Lung (tissue), 17 donors: ENCODE measurements at places on chromosomes 16 and 17. TPM values are rescaled to one million over a fixed set of nuclear protein-coding genes. Genes with fewer than 3 reads are reported as not detected.

DNA sequence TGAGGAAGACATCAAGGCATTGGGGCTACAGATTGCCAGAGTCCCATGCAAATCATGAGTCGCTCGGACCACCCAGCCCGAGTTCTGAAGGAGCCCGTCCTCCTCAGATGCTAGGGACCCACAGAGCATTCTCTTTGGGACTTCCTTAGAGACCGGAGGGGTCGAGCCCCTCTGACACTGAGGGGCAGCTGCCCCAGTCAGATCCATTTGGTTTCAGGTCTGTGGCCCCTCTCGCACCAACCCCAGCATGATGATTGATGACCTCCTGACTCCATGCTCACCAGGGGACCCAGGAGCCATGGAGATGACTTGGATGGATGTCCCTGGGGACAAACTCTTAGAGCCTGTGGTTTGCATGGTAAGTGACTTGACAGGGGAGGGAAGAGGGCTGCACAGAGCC, 8.0 kb downstream of the PDF start:
- no peak overlapping the region for H3K27ac ChIP-seq
- DNase-seq: no peak
- no peak overlapping the region for H3K4me3 ChIP-seq
- H3K36me3 ChIP-seq: peaks cover 70% of the 10 kb centered on the region

DNA sequence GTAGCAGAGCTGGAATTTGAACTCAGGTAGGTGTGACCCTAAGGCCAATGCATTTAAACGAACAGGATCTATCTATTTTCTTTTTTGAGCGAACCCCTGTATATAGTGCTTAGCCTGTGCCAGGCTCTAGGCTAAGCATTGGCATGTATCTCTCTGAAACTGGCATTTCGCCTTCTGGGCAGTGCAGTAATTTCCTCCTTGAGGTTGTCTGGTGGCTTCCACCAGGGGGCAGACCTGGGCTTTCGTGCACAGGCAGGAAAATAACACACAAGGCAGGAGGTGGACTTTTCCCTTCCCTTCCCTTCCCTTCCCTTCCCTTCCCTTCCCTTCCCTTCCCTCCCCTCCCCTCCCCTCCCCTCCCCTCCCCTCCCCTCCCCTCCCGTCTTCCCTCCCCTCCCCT, 34.4 kb upstream of the PRKCB start:
- DNase-seq: peak; percentile 72
- no peaks in the 10 kb centered on the region for H3K36me3 ChIP-seq
- H3K27ac ChIP-seq: no peak overlapping the region
- no peak overlapping the region for H3K4me3 ChIP-seq

GRCh38 chr17:47641202-47641601, 8.5 kb upstream of the KPNB1 start:
- no peak overlapping the region for H3K4me3 ChIP-seq
- H3K27ac ChIP-seq: no peak overlapping the region
- no peaks in the 10 kb centered on the region for H3K4me1 ChIP-seq
- no peaks in the 10 kb centered on the region for H3K27me3 ChIP-seq
- DNase-seq: no peak

- H3K4me1 ChIP-seq: peaks cover 57% of the 10 kb centered on the region
- no peak overlapping the region for H3K4me3 ChIP-seq
- peak; percentile 85 for DNase-seq
- no peaks in the 10 kb centered on the region for H3K27me3 ChIP-seq
These were observed 283.1 kb downstream of the SEC14L1 start for GRCh38 chr17:77423589-77424451.

The EPOP gene
- polyA plus RNA-seq: 1.6 TPM

The TMED6 gene
- polyA plus RNA-seq: 0.32 TPM

The GINS2 gene
- polyA plus RNA-seq: 1.6 TPM

GRCh38 chr16:35463358-35463757, 2003.9 kb downstream of the TP53TG3F start:
- no peak overlapping the region for H3K27ac ChIP-seq
- H3K4me3 ChIP-seq: no peak overlapping the region
- no peak for DNase-seq
- H3K36me3 ChIP-seq: no peaks in the 10 kb centered on the region
- H3K4me1 ChIP-seq: no peaks in the 10 kb centered on the region

GRCh38 chr17:83099570-83100181, 20.3 kb downstream of the METRNL start:
- H3K36me3 ChIP-seq: peaks cover 6% of the 10 kb centered on the region
- H3K4me1 ChIP-seq: peaks cover 33% of the 10 kb centered on the region
- H3K27ac ChIP-seq: no peak overlapping the region
- no peaks in the 10 kb centered on the region for H3K27me3 ChIP-seq

GRCh38 chr17:82349287-82349701, 9.8 kb upstream of the TEX19 start:
- no peak overlapping the region for H3K4me3 ChIP-seq
- H3K4me1 ChIP-seq: no peaks in the 10 kb centered on the region
- H3K27me3 ChIP-seq: no peaks in the 10 kb centered on the region

The SLFN12 gene
- polyA plus RNA-seq: 3.7 TPM

DNA sequence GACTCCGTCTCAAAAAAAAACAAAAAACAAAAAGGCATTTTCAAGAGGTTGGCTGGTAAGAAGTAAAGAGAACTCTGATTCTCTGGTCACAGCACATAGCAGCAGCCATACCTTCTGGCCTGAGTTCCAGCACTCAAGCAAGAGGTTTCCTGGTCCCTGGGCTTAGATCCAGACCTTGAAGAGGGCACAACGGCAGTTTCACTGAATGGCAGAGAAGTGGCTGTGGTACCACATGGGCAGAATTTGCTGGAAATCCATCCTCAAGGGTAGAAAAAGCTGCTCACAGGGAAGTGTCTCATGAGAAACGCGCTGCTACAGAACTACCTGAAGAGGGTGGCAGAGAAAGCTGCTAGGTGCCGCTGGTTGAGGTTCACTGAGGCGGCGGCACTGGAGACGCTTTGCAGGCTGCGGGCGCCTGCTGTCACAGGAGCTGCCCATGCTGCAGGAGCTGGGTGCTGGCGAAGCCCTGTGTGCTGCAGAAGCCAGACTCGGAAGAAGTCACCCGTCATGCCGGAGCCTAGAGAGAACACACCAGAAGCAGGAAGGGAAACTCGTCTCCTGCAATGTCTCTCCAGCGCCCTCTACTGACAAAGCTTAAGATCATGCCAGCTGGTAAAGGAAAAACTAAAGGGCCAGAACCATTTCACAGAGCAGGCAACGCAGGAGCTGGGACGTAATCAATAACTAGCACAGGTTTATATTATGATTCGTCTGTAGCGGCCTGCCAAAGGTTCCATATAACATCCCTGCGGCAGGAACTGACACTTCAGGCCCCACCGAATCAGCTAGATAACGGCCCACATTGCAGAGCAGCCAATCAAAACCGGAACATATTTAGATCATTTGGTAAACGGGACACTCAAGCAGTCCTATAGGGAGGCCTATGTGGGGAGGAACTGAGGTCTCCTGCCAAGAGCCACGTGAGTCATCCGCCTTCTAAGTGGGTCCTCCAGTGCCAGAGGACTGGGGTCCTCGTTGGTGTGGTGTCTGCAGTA, 5.4 kb upstream of the ZNF213 start:
- DNase-seq: peak; percentile 81
- H3K27ac ChIP-seq: peak overlapping the region; percentile 91
- H3K27me3 ChIP-seq: no peaks in the 10 kb centered on the region
- H3K4me1 ChIP-seq: peaks cover 10% of the 10 kb centered on the region

The TMC8 gene
- polyA plus RNA-seq: 15.7 TPM

- H3K27me3 ChIP-seq: no peaks in the 10 kb centered on the region
- DNase-seq: peak; percentile 14
- H3K27ac ChIP-seq: no peak overlapping the region
- no peaks in the 10 kb centered on the region for H3K4me1 ChIP-seq
- H3K4me3 ChIP-seq: no peak overlapping the region
These were observed 204.2 kb upstream of the KCNJ16 start for GRCh38 chr17:69870751-69871199.

DNA sequence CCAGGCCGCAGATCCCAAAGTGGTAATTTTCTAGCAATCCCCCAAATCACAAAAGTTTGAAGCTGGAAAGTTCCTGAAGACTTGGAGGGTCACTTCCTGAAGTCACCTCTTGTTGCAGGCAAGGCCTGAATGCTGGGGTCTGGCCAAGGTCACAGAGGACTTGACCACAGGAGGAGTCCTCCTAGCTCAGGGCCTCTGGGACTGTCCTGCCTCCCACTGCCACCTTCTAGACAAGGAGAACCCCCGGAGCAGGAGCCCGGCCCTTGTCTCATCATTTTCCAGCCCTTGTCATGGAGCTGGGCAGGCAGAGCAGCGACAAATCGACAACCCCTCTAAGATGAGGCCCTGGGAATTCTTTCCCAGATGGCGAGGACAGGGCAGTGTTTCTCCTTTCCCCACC, 330 bp downstream of the CDH16 start:
- no peaks in the 10 kb centered on the region for H3K36me3 ChIP-seq
- DNase-seq: no peak
- H3K4me1 ChIP-seq: no peaks in the 10 kb centered on the region
- H3K27ac ChIP-seq: no peak overlapping the region
- peaks cover under 1% of the 10 kb centered on the region for H3K27me3 ChIP-seq
- no peak overlapping the region for H3K4me3 ChIP-seq

DNA sequence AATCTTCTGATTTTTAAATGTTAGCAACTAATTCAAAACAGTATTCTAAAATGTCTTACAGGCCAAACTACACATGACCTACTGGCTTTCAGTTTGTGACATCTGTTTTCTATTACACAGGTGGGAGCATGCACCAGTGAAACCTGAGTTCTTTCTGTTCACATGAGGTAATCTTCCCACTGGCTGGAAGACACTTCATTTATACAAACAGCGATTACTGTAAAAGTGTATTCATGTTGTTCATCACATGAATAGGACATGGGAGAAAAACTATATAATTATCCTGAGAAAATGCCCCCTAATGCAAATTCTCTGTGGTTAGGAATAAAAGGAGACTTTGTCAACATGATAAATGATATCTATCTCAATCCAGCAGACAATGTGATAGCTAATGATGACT, 11.1 kb upstream of the PIK3R5 start:
- no peaks in the 10 kb centered on the region for H3K36me3 ChIP-seq
- no peak overlapping the region for H3K4me3 ChIP-seq
- H3K27me3 ChIP-seq: peaks cover 10% of the 10 kb centered on the region

DNA sequence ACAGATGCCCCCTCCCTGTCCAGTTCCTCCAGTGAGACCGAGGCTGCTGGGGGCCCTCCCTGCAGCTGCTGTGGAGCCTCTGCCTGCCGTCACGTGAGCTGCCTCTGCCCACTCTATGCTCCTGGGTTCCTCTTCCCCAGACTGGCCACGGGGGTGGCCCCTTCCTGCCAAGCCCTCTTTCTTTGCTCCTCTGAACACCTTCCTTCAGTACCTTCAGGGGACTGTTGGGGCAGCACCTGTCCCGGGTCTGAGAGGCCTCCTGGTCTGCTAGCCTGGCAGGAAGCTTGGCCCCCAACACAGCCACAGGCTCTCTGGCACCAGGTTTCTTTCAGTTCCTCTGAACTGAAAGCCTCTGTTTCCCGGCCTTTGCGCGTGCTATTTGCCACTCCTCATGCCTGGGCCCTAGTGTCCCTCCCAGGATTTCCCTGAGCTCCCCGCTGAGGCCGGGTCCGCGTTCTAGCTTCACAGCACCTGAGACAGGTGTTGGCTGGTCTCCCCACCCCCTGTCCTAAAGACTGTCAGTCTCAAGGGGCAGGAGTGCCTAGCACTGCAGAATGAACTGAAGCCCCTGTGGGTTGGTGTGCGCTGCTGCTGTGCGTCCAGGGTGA, 6.6 kb upstream of the ATP6V0C start:
- H3K36me3 ChIP-seq: peaks cover under 1% of the 10 kb centered on the region
- H3K27me3 ChIP-seq: no peaks in the 10 kb centered on the region
- peak overlapping the region; percentile 48 for H3K27ac ChIP-seq
- H3K4me1 ChIP-seq: peaks cover 11% of the 10 kb centered on the region
- H3K4me3 ChIP-seq: no peak overlapping the region

- H3K4me1 ChIP-seq: peaks cover 15% of the 10 kb centered on the region
- no peak for DNase-seq
These were observed 110.6 kb downstream of the METRNL start for GRCh38 chr17:83190004-83190385.

DNA sequence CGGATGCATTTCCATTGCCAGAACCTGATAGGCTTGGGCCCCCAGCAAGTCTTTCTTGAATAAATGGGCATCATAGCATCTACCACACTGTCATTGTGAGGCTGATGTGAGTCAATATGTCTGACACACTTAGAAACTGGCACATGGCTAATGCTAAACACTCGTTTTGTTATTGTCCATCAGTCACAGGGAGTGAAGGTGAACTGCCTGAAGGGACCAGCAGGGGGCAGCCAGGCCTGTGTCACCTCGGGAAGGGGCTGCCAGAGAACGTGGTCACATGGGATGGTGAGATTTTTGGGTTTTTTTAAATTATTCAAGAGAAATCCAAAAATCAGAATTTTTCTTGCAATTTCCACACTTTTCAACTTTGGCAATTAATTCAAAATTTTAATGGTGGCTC, 831 bp upstream of the RCVRN start:
- H3K36me3 ChIP-seq: no peaks in the 10 kb centered on the region
- DNase-seq: no peak
- H3K4me3 ChIP-seq: no peak overlapping the region
- H3K27ac ChIP-seq: no peak overlapping the region
- peaks cover 3% of the 10 kb centered on the region for H3K27me3 ChIP-seq
- no peaks in the 10 kb centered on the region for H3K4me1 ChIP-seq

DNA sequence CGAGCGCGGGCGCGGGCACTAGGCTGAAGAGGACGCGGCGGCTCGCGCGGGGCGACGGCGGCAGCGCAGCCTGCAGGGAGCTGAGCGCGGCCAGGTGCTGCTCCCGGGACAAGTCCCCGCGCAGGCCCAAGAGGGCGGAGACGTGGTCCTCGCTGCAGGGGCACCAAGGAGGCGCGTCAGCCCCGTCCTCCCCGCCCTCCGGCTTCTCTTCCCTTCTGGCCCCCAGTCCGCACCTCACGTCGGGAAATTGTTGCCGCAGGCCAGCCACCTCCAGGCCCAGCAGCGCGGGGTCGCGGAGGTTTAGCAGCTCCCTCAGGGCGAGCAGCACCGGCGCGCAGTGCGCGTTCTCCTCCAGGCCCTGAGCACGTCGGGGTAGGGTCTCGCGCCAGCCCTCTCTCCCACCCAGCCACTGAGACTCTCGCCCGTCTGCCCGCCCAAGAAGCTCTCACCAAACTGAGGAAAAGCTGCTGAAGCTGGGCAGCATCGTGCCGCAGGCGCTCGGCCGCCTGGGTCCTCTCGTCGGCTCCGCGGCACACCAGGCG, 761 bp upstream of the MATCAP1 start:
- H3K27ac ChIP-seq: peak overlapping the region; percentile 92
- H3K36me3 ChIP-seq: no peaks in the 10 kb centered on the region
- no peak for DNase-seq
- peak overlapping the region; percentile 59 for H3K4me3 ChIP-seq
- H3K4me1 ChIP-seq: peaks cover 2% of the 10 kb centered on the region
